T-helper 1 cell (primary cell): ENCODE measurements at places on chromosomes 5 and 9.

DNA sequence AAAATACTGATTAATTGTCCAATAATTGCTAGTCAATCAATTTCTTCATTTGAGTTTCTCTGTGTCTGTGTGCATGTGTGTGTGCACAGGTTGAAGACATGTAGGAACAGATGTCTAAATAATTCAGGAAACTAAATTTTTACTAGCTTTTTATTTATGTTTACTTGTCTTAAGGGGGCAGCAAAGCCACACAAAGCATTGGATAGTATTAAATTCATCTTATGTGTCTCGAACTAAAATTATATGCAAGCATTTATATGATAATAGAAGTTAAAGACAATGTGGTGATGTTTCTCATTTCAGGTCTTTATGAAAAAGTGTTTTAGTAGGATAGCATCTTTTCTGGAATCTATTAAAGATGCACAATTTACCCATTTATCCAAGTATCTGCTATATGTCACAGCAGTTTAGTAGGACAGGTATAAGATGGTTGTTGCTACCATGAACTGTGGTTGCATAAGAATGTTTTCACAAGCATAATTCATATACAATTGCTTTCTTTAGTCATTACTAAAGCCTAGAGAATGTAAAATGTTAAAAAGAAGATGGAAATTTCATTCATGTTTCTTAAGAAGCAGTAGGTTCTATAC, 784.6 kb upstream of the NUDT12 start:
- no peak for DNase-seq

GRCh38 chr9:17021387-17021970, 113.4 kb upstream of the CNTLN start:
- DNase-seq, result no peak

- DNase-seq, result no peak
Observed at GRCh38 chr9:95887926-95888497, 12.5 kb downstream of the ERCC6L2 start.

DNA sequence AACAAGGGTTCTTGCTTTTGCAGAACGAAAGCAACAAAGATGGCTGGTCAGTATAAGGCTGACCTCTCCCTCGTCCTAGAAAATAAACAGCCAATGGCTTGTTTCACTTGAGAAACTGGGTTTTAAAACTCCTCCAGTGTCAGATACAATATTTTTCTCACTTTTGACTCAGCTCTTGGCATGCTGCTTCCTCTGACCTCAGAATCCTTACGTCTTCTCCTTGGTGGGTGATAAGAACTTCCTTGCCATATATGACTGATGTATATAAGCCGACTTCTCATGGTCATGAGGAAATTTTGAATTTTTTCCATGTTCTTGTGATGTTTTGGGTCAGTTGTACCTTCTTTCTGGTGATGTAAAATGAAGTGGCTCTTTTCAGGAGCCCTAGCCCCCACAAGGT, 3.8 kb downstream of the ZNF618 start:
- no peak for DNase-seq

- DNase-seq, result no peak
Observed at GRCh38 chr5:40630126-40630525, 49.6 kb upstream of the PTGER4 start.

- DNase-seq, result no peak
Observed at GRCh38 chr9:122456123-122456522, 21.6 kb downstream of the OR1J1 start.

- no peak for DNase-seq
Observed at GRCh38 chr9:32371679-32372078, 12.8 kb upstream of the ACO1 start.

GRCh38 chr9:126999315-127000068, 84.9 kb downstream of the RALGPS1 start:
- no peak for DNase-seq

DNA sequence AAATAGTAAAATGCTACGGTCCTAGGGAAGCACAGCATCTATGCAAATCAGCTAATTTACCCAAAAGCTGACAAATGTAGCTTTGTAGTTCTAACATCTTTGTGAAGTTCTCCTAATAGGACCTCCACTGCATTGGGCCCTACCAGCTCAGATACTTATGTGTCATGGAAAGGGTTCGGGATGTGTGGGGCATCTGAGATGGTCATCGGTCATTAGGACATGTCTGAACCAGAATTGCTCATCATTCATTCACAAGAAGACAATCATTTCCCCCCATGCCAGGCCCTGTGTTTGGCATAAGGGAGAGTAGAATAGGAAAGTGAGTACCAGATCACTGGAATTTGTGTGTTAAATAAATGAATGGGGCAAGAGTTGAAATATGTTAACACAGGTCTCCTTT, 35.7 kb downstream of the PWWP2A start:
- no peak for DNase-seq

- DNase-seq, result no peak
Observed at GRCh38 chr9:76725011-76725546, 39.2 kb upstream of the PCA3 start.

GRCh38 chr5:127785098-127785927, 82.1 kb downstream of the CCDC192 start:
- no peak for DNase-seq

DNA sequence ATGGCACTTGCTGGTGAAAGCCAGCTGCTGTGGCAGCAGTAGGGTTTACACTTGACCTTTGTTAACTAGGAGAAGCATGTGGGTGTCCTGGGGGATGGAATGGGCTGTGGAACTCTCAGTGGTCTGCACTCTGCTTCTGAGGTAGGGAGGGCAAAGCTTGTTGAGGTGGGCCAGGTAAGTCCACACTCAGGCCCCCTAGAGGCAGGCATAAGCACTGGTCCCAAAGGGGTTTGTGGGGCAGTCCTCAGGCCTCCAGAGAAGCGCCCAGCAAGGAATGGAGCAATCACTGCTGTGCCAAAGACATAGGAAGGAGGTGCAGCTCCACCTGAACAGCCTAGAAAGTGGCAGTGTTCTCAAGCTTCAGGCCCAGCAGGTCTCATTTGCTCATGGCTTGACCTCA, 34.7 kb downstream of the INSL4 start:
- no peak for DNase-seq

DNA sequence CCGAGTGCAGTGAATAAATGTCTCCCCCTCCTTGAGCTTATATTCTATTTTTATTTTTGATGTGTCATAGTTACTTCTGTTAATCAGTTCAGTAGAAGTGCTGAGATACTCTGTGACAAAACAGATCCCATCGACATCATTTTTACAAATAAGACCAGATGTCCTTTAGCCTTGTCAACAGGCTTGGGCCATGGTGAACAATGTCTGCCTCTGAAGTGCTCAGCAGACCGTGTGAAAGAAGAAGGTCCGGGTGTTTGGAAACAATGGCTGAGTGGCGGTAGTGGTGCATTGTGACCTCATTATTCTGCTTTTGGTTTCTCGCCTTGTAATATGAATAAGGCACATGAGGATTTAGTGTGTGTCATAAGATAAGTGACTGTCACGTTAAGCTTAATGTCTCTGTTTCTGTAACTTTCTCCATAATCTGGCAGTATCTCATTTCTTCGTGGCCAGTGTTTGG, 71.2 kb downstream of the SYK start:
- DNase-seq, result no peak

DNA sequence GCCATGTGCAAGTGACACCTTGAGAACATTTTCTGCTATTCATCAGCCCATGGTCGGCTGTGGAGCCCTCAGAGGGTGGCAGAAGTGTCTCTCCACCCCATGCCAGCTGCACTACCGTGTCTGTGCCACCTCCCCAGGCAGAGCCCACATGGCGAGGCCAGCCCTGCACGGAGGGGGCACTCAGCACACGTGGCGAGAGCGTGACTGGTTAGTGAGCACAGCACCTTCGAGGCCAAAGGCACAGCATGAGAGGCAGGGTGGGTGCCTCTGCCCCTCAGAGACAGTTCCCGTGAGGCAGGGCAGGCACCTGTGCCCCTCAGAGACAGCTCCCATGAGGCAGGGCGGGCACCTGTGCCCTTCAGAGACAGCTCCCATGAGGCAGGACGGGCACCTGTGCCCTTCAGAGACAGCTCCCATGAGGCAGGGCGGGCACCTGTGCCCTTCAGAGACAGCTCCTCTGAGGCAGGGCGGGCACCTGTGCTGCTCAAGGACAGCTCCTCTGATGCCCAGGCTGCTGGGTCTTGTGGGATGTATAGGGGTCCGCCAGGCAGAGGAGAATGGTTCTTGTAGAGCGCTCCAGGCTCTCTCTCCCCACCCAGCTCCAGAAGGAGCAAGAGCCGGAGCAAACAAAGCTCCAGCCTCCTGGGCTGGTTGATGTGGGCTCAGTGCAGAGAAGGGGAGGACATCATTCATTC, 179.8 kb upstream of the PPP1R26 start:
- DNase-seq, result no peak
